ENCODE measurements at places on chromosomes 6 and 20.
A peak's percentile ranks its signal among the peaks of the same experiment; 100 is the strongest.

DNA sequence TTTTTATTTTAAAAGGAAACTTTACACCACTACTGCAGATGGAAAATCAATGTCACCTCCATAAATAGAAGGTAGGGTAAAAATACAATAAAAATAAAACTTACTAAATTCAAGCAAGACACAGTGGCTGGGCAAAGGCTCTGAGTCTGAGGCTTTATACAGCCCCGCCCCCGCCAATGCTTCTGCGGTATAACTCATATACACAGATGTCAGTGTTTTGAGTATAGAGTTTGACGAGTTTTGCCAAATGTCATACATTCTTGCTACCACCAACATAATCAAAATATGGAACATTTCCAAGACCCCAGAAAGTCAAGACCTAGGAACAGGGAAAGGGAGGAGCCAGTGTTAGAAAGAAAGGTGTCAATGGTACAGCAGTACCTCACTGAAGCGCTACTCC, 12.8 kb downstream of the NFATC2 start:
- DNase-seq: peak; percentile 22

- DNase-seq: no peak
Measured at GRCh38 chr6:143696664-143697000, 18.9 kb downstream of the PHACTR2 start.

DNA sequence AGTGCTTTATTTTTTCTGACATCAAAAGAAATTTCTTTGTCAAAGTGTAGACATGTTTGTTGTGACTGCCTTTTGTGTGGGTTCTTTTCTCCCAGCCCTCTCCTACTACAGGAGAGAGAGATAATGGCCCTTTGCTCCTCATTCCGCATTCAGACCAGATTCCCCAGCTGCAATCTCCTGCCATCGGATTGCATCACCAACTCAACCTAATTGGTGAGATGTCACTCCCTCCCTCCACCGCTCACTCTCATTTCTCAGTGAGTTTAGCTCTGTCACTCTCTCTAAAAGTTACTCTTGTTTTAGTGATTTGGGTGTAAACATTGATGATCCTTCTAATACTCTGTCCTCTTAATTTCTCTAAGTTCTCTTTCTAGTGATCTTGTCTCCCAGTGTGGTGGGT, 22.7 kb downstream of the UTRN start:
- DNase-seq: no peak

- DNase-seq: no peak
Measured at GRCh38 chr20:55782224-55782911, 223.0 kb downstream of the CBLN4 start.

- DNase-seq: no peak
Measured at GRCh38 chr6:30730601-30731435, 10.7 kb downstream of the TUBB start.

GRCh38 chr20:12748359-12748994, 260.3 kb upstream of the SPTLC3 start:
- no peak for DNase-seq

- no peak for DNase-seq
Measured at GRCh38 chr6:74857157-74857556, 348.7 kb downstream of the COL12A1 start.

- DNase-seq: no peak
Measured at GRCh38 chr6:29875257-29875656, 47.6 kb downstream of the HLA-G start.

- DNase-seq: no peak
Measured at GRCh38 chr6:106099235-106099537, 13.1 kb downstream of the PRDM1 start.

DNA sequence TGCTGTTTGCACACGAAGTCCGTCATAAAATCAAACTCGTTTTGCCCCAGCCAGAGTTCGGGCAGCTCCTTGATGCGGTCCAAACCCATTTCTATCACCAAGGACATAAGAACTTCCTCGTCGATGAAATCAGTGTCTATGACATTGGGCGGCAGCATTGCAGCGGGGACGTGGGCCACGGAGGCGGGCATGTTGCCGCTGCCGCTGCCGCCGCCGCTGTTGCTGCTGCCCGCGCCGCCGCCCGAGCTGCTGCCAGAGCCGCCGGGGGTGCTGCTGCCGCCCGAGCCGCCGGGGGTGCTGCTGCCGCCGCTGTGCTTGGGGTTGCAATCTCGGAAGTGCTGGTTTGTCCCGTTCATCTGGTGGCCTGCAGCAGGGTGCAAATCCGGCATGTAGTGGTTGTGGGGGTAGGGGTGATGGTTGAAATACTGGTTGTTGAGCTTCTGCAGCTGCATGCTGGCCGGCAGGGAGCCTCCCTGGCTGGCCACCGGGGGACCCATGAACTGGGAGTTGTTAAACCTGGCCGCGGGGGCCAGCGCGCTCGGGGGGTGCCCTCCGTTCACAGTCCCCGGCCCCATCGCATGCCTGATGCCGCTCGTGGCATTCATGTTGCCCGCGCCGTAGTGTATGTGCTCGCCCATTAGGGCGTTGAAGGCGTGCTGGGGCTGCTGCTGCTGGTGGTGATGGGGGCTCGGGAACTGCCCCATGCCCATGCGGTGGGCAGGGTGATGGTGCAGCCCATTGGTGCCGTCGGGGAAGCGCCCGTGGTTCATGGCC, 1.1 kb downstream of the CITED2 start:
- DNase-seq: peak; percentile 50

DNA sequence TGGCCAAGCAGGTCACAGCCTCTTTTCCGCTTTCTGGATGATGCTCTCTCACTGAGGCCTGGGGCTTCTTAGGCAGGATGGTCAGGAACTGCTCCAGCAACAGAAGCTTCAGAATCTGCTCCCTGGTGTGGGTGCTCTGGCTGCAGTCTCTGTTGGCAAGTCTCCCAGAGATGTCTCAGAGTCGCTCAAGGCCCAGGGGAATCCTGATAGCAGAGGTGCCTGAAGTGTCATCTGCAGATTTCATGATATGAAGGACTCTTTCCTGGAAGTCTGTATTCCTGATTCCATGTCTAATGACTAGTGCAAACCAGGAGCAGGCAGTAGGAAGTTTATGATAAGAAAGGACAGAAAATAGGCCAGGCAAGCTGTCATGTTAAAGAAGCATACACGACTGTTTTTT, 20.3 kb downstream of the ZSCAN31 start:
- DNase-seq: no peak

DNA sequence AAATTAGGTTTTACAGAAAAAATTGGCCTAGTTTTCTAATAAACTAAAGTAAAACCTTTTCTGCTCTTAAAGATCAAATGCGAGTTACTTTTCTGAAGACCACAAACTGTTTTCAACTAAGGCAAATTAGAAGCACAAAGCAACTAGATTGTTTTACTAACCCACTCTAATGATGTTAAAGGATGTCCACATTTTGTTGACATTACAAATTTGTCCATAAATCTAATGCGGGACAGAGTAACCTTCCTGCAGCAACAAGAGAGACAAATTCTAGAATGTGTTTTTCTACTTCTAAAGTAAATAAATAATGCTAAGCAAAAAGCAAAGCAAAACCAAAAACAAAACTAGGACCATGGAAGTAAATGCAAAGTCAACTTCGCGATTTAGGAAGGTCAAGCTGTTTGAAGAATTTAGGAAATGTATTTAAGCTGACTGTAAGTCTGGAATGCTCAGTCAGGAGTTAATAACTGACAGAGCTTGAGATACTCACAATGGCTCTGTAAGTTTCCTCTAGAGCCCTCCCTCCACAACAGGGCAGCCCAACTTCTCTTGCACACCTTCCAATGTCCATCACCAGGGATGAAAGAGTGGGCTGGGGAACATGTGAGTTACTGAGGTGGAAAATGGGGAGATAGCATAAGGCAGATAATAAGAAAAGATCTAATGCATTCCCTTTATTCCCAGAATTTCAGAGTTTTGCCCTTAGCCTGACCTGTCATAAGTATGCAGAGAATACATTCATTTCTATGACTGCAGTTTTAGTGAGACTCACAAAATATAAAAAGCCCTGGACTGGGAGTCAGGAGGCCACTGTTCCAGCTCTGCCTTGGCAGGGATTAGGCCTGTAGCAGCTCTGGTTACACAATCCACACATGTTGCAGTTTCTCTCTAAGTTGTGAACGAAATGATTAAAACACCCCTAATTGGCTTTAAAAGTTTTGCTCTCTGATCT, 158.8 kb downstream of the FOXA2 start:
- DNase-seq: no peak

DNA sequence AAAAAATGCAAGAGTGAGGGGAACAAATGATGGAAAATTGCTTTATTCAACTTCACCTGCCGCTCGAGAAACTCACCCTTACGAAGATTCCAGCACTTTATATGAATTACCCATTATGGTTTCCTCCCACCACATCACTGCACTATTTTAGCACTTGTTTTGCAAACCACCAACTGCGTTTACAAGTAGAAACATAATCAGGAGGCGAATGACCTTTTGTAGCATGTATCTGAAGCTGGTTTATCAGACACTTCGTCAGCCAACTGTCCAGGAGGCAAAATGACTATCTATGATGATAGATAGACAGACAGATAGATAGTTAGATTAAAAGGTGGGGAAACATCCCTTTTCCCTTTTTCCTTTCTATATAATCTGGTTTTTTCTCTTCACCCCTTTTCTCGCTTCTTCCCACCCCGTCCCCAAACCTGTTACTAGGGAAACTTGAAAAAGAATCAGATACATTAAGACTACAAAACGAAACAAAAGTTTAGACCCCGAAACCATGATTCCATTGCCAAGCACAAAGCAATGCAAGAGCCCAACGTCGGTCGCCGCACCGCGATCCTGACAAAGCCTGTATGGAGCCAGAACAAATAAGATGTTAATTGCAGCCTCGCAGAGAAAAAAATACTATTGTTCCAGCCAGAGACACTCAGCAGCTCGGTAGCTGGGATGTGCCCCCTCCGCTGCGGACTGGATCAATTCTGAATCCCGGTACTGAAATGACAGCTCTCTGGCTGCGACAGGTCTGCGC, 933 bp upstream of the ADGRB3 start:
- DNase-seq: peak; percentile 38

- no peak for DNase-seq
Measured at GRCh38 chr6:109877028-109878004, 100.8 kb upstream of the GPR6 start.

GRCh38 chr6:70709826-70710225, 42.1 kb downstream of the SMAP1 start:
- no peak for DNase-seq

DNA sequence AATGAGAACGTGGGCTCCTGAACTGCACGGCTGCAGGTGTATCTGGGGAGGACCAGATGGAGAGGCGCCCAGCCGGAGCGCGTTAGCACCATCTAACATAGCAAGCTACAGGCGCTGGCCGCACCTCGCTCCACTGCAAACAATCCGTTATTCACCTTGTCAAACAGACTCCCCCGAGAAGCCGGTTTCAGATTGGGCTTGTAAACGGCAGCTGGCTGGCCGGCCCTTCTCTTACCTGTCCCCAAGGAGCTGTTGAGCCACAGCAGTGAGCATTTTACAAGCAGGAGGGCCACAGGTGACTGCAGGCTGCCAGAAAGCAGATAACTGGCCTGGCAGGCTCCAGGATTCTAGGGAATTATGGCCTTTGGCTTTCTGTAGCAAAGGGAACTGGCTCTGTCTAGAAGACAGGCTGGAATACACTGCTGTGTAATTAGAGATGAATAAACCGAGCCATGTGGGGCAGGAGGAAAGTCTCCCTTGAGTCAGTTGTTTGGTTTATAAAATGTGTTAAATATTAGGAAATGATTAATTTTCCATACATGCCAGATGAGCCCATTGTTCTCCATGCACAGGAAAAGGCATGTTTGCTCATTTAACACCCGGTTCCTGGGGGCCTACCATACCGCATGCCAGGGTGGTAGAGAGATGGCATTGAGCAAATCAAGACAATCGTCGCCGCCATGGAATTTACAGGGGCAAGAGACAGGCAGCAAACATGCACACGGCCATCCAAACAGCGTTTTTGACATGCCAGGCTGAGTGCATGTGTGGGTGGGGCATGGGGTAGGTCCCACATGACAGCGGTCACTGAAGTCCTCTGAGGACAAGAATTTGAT, 159.3 kb downstream of the NFATC2 start:
- no peak for DNase-seq

DNA sequence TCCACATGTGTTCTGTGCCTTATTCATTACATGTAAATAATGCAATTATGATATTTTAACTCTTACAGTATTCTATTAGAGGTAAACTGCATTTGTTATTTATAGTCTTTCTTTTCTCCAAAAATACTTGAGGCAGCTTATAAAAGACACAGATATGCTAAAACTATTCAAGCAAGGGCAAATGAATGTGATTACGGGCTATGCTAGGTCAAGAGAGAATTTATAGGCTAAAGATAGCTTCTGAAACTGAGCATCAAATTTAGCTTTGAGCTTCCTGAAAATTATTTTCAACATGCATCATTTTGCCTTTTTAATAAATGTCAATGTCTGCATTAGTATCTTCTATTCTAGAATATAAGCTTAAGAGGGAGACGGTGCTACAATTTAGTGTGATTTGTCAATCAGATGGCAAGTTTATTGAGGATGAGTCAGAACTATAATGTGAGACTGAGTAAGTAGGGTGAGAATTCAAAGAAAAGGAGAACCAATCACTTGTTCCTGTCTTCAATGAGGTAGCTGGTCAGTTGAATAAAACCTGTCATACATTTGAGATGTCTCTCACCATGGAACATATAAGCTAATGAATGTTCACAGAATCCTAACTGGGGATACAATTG, 669.4 kb upstream of the CITED2 start:
- no peak for DNase-seq

GRCh38 chr6:42260972-42261371, 43.3 kb upstream of the MRPS10 start:
- DNase-seq: peak; percentile 59

DNA sequence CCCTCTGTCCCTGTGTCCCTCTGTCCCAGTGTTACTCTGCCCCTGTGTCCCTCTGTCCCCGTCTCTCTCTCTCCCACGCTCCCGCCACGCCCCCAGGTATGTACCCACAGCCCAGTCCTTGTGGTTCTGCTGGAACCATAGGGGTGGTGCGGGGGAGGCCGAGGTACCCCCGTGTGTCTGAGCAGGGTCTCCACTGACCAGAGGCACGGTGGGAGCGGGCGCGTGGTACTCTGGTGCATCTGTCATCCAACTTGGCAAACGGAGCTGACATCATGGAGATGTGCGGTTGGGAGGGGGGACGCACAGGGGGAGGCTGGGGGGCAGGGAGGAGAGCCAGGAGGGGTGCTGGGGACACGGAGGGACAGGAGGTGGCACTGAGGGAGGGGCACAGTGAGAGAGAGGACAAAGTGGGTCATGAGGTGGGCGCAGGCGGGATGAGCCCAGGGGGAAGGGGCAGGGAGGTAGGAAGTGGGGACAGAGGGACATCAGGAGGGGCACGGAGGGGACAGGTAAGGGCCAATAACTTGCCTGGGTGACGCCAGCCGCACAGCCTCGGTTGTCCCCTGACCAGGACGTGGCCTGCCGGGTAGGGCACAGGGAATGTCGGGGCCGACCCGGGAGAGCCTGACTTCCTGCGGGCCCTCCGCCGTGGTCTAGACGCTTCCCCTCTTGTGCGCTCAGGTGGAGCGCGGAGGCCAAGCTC, 163.6 kb upstream of the PDE10A start:
- DNase-seq: no peak

DNA sequence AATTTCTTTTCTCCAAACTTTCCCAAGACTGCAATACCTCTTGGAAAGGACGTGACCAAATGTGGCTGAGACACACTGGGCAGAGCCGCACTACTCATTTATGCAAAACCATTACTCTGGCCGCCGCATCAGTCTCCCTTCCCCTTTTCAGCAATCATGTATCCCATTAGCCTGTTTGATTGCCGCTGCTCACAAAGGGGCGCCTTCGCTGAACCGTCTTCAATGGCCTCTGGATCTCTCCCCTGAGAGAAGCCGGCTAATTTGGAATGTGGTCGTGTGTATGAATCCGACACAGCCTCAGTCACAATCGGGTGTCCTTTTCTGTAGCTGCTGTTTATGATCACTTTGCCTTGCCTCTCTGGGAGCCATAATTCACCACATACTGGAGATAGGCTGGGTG, 361.1 kb downstream of the ZFAND3 start:
- no peak for DNase-seq
